Esophagus squamous epithelium (tissue), 5 donors: ENCODE measurements at places on chromosomes 7 and 10.

- no peak for DNase-seq
These were observed 32.5 kb downstream of the RHEB start for GRCh38 chr7:151487228-151487627.

DNA sequence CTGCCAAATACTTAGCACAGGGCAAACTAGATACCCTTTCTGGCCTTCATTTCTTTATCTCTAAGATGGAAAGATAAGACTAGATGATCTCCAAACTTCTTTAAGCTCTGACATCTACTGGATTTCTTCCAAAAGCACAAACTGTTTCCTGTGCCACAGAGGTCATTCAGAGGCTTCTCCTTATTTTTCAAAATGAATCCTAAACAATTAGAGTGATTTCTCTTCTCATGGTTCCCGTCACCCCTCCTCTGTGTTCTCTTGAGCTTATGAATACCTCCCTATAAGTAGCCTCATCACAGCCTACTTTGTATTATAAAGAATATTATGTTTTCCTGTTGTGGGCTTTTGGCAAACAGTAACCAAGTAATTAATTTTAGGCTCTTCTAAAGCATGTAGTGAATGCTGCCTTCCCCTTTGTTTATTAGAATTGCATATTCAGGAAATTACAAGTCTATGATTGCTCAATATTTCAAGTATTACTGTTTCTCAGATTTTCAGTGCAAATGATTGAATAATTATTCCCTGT is 179.5 kb downstream of the REEP3 start:
- no peak for DNase-seq

- no peak for DNase-seq
These were observed 1.6 kb downstream of the LMOD2 start for GRCh38 chr7:123657304-123657685.

GRCh38 chr7:90453259-90453891 is 16.1 kb upstream of the PTTG1IP2 start:
- DNase-seq, result no peak

GRCh38 chr7:22193450-22193983 is 163.4 kb downstream of the RAPGEF5 start:
- no peak for DNase-seq

- no peak for DNase-seq
These were observed 292.9 kb upstream of the ZMIZ1 start for GRCh38 chr10:78775891-78776290.

DNA sequence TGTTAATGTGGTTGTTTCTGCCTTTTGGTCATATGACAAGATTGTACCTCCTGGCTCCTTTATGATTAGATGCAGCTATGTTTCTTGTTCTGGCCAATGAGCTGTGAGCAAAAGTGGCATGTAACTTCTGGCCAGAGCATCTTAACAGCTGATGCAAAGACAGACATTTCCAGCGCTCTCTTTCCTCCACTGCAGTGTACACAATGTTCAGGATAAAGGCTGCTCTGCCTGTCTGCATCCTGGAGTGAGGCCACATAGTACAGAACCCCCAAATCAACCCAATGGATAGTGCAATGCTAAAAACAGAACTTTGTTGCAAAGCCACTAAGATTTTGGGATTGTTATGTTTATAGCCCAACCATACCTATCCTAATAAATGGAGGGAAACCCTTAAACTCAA is 17.9 kb downstream of the EPC1 start:
- no peak for DNase-seq

DNA sequence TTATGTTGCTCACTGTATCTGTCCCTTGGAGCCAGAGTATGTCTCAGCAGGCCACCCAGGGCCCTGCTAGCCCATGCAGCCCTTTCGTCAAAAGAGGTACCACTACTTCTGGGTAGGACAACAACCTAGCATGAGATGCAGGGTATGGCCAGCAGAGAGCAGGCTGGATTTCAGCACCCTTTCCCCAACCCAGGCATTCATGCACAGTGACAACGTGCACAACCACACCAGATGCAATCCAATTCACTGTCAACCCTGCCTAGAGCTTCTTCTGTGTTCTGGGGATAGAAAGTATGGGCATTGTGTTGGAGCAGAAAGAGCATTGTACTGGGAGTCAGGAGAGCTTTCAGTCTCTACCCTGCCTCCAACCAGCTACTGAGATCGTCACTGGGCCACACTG is 37.9 kb downstream of the JAZF1 start:
- DNase-seq, result no peak

GRCh38 chr10:100628061-100628460 is 92.3 kb downstream of the HIF1AN start:
- DNase-seq, result no peak

GRCh38 chr7:84701524-84702306 is 485.1 kb downstream of the SEMA3D start:
- DNase-seq, result no peak

- no peak for DNase-seq
These were observed 24.6 kb downstream of the MYOF start for GRCh38 chr10:93457511-93457910.

- DNase-seq, result no peak
These were observed at the start of gene MACROH2A2 for GRCh38 chr10:70052462-70053217. TSS of gene MACROH2A2 (plus strand) at chr10:70052846. CDS start at chr10:70075659, 22,813 bp downstream.
